ENCODE measurements at places on chromosomes 4 and X.

DNA sequence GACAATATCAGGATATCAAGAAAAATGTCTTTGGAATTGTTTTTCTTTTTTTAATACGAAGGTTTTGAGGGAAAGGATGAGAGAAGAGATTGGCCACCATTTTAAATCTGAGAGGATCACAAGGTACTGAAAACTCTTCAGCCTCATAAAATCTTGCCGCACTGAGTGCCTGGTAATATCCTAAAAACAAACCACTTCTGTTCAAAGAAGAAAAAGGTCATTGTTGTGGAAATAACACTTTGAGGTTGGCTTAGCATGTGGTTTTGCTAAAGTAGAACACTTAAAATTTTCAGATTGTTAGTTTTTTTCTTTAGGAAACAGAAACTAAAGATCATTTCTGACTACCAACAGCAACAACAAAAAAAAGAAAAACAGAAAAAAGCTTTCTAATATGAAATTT is 1.0 kb upstream of the CLDN22 start:
- no peak for DNase-seq

DNA sequence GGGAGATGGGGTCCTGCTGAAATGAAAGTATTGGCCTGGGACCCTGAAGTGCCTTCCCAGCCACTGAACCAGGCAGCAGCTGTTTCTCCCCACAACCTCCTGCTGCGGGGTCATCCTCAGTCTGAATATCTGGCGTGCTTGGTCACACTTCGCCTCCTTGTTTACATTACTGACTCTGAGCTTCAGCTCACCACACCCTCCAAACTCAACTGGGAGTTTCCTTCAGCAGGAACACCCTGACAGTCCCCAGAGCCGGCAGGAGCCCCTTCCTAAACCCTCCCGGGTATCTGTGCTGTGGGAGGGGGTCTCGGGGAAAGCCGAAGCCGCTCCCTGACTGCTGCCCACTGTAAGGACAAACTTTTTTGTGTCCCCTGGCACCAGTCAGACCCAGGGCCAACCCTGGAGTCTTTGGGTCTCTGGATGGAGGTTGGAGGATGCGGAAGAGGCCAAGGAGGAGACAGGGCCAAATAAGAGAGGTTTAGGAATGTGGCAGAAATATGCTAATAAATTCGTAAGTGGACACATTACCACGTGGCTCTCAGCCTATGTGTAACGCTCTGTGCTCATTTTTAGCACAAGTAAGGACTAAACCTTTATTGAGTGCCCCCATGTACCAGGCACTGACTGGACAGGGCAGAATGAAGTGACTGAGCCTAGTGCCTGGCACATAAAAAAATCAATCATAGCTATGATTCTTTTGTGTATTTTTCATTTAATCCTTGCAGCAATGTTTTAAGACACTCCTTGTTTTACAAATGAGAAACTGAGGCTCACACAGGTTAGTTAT is 20.7 kb downstream of the FHDC1 start:
- DNase-seq: peak; percentile 80

DNA sequence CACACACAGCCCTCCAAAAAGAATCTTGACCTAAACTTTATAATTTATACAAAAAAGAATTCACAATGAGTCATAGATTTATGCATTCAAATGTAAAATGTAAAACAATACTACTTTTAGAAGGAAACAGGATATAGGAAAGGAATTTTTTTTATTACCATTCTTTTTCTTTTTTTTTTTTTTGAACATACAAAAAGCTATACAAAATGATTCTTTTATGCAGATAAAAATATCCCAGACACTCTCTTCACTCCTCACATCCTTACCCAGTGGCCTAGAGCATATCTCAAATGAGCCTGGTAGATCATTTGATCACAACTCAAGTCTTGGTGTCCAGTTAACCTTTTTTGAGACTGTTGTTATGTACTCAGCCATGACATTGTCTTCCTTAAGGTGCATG is 307.3 kb upstream of the KLF3 start:
- no peak for DNase-seq

GRCh38 chr4:73452953-73453700 is 17.1 kb downstream of the AFP start:
- no peak for DNase-seq

DNA sequence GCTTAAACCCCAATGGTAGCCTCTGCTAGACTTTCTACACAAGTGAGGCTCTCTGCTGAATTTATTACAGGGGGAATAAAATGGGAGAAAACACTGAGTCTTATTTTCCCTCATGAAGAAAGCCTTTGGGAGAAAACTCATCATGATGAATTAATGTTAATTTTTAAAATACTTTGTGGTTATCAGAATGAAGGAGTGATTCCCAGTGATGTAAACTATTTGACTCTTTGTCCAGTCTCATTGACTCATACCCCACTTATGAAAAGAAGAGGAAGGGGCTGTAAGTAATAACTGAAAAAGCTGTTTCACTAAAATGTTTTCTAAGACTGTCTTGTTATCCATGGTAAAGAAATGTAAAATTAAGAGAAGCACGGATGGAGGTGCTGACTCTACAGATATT is 208.8 kb downstream of the GRIA3 start:
- no peak for DNase-seq

DNA sequence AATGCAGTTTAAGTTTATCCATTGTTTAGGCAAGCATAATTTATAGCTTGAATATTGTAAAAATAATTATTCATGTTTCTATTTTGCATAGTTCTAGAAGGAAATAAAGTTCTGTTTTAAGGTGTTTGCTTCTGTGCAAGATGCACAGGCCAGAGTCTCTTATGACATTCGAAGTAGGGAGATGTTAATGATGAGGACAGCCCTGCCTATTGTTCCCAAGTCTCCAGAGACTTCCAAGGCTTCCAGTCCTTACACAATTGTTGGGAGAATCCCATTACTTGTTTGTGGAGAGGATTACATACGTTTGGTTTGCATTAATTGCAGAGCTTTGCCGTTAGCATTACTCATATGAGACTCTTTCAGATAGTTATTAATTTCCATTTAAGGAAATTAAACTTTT is 96.2 kb upstream of the ANK2 start:
- no peak for DNase-seq

DNA sequence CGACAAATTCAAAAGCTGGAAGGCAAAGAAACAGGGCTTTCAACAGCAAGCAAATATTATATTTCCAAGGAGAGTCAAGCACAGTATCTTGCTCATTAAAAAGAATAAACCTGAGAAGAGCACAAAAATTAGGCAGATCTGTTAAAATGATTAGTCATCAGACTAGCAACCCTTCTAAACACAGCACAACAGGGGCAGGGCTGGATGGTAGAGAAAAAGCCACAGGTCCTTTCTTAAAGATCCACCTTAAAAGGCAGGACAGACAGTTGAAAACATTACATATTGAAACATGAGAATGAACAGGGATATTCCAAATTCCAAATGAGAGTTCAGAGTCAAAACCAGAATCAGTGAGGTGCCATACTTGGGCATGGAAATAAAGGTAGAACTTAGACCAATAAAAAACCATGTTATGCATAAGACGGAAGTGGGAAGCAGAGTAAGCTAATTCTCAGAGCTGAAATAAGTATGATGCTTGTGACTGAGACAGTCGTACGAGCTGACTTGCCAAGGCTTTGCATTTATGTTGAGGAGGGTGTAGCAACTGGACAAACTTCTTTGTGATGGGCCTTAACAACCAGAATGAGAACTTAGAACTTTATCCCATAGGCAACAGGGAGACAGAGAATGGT is 126.9 kb upstream of the FAM9B start:
- DNase-seq: no peak

GRCh38 chrX:103275947-103276567 is 493 bp downstream of the TCEAL5 start:
- DNase-seq: peak; percentile 28

DNA sequence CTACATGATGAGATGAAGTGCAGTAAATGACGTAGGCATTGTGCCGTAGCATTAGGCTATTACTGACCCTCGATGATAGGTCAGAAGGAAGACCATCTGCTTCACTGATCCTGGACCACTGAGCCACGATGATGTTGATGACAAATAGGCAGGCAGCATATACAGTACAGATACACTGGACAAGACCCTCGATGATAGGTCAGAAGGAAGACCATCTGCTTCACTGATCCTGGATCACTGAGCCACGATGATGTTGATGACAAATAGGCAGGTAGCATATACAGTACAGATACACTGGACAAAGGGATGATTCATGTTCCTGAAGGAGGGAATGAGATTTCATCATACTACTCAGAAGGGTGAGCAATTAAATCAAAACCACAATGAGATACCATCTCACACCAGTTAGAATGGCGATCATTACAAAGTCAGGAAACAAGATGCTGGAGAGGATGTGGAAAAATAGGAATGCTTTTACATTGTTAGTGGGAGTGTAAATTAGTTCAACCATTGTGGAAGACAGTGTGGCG is 50.9 kb downstream of the BEND4 start:
- DNase-seq: peak; percentile 3

DNA sequence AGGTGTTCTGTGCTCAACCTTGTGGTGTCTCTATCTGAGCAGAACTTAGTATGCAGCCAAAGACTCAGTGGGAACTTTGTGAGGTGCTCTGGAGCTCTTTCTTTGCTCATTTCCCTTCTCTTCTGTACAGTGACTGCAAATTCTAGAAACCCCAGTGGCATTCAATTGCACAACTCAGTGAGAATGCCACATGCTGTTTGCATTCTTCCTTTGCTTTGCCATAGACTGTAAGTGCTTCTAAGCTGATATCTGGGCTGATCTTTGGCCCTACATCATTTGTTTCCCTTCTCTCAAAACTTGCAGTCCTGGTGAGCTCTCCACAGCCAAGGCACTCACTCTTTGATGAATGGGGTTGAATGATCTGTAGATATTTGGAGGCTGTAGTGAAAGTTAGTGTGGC is 7.0 kb downstream of the PNMA3 start:
- no peak for DNase-seq

GRCh38 chrX:15160558-15161095 is 109.3 kb downstream of the ASB9 start:
- no peak for DNase-seq

GRCh38 chrX:10326578-10326977 is 169.8 kb downstream of the CLCN4 start:
- peak; percentile 30 for DNase-seq

DNA sequence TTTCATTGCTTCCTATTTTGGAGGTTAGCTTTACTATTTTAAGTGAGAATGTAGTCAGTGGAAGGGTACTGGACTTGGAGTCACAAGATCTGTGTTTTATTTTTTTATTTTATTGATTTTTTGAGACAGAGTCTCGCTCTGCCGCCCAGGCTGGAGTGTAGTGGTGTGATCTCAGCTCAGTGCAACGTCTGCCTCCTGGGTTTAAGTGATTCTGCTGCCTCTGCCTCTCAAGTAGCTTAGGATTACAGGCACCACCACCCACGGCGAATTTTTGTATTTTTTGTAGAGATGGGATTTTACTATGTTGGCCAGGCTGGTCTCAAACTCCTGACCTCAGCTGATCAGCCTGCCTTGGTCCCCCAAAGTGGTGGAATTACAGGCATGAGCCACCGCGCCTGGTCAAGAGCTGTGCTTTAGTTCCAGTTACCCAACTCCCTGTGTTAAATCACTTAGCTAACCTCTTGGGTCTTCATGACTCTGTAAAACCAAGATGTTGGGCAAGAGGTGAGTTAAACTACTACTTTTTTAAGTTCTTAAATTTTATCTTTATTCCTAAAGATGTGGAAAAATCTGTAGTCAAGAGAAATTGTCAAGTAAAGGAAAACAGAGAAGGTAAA is 11.2 kb downstream of the USP9X start:
- no peak for DNase-seq

DNA sequence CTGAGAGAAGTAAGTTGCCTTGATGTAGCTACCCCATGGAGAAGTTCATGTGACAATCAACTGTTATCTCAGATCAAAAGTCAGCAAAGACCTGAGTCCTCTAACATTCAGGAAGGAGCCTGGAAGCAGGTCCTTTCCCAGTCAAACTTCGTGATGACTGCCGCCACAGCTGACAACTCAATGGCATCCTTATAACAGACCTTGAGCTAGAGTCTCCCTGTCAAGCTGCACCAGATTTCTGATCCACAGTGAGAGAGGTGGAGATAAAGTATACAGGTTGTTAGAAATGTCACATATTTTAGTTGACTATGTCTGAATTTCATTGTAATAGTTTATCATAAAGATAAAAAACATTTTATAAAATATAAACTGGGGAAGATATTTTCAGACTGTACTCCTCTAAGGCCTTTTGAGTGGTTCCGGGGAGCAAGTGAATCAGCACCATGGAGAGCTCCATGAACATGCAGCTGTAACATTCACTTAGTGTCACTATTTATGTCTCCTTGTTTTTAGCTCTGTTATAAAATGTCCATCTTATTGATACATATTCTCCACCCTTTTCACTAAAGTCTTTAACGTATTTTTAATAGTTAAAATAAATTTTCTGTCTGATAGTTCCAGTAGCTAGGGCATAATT is 1653.5 kb upstream of the AGA start:
- peak; percentile 85 for DNase-seq

GRCh38 chr4:169037506-169037905 is 27.5 kb upstream of the CBR4 start:
- DNase-seq: no peak

- no peak for DNase-seq
These were observed 287.4 kb downstream of the SMARCA1 start for GRCh38 chrX:129235903-129236302.

DNA sequence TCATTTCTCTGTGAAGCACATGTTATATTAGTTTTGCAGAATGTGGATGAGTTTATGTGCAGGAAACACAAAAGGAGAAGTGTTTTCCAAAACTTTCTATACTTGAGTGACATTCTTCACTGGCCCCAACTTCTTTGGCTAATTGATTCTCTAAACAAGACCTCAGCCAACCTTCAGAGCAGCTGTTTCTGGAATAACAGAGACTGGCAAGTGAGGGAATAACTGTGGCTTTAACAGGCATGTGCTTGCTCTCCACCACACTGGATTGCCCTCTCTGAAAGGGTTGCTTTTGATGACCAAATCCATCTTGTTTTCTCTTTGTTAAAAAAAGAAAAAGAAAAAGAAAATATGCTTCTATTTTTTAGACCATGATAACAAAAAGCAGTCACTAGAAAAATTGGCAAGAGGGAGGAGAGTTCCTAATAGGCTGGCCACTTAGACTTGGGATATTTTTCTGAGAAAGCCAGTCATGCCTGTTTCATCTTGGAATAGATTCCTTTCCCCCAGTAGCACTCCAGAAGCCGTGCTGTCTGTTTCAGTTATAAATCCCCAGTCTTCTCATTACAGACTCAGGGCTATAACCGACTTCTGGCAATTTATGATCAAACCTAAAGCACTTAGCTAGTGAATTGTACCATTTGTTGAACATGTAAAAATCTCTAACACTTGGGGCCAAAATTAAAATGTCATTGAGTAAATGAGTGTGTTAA is 295.0 kb upstream of the NR3C2 start:
- peak; percentile 12 for DNase-seq
